ENCODE measurements at places on chromosomes 12 and 14.
A peak's percentile ranks its signal among the peaks of the same experiment; 100 is the strongest.

DNA sequence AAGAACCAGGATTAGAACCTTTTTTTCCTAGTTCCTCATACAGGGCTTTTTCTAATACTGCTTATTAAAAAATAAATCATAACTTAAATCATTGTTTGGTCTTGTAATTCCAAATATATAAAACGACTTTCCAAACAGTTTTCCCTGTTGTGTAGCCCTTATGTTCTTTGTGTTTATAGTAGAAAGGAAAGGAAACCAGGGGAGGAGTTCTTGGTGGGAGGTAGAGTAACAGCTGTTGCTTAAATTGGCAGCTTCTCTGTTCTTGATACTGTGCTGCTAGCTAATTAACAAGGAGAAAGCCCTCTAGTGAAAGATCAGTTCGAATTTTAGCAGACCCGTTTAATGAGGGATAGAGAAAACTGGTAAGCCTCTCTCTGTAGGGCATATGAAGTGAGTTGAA lies 15.0 kb downstream of the SRP54 start:
- no peak for DNase-seq

DNA sequence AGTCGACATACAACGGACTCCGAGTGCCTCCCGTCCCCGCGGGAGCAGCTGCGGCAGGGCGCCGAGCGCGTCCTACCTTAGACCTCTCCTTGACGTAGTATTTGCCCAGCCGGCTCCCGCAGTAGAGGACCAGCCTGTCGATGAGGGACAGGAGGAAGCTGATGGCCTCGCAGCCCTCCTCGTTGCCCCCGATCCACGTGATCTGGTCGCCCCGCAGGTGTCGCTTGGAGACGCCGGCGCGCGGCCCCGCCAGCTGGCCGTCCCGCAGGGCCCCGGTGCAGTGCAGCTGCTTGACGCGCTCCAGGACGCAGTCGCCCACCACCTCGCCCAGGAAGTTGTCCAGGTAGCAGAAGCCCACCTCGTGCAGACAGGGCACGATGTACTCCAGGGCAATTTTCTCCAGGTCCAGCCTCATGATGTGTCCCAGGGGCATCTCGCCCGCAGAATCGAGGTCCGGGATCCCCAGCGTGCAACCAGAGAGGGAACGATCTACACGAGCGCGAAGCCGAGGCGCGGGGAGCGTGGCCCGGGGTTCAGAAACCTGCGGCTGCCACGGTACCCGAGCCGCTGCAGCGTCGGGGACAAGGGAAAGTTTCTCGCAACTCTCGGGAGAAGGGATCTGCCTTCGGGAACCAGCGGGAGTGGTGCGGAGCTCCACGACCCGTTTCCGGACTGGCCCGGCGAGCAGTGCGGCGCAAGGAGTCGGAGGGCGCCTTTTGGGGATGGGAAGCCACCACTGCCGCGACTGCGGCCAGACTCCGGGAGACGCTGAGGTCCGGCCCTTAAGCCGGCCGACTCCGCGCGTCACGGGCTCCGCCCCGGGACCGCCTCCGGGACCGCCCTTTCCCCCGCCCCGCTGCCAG lies at the start of gene EGLN3:
Gene EGLN3, minus strand, starts transcription at position 755 of the 863 bp plus-strand sequence. Its CDS starts 322 bp downstream, at position 433.
- DNase-seq = no peak

DNA sequence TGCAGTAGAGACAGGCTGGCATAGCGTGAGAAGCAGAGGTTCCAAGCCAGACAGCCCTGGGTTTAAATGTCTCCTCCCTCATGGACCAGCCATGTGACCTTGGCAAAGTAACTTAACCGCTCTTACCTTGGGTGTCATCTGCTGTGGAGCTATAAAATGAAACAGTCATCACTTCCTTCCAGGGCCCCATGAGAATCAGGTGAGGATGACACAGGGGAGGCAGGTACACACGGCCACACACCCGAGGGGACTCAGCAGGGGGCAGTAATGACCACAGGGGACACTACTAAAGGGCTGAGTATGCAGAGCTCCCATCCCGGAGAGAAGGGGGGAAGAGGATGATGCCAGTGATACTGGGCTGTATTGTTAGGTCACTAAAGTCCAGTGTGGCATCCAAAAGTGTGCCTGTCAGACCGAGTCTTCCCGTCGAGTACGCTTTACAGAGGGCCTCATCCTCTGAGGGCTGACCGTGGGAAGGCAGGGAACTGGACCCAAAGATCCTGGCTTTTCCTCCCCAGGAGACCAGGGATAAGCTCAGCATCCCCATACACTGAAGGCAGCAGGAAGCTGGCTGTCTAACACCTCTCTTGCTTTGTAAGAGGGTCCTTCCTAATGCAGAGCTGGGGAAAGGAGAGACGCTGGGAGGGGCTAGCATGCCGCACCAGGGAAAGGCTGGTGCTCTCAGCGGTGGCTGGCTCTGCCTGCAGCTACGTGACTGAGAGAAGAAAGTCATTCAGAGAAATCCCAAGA lies 94.2 kb downstream of the SINHCAF start:
- no peak for DNase-seq

DNA sequence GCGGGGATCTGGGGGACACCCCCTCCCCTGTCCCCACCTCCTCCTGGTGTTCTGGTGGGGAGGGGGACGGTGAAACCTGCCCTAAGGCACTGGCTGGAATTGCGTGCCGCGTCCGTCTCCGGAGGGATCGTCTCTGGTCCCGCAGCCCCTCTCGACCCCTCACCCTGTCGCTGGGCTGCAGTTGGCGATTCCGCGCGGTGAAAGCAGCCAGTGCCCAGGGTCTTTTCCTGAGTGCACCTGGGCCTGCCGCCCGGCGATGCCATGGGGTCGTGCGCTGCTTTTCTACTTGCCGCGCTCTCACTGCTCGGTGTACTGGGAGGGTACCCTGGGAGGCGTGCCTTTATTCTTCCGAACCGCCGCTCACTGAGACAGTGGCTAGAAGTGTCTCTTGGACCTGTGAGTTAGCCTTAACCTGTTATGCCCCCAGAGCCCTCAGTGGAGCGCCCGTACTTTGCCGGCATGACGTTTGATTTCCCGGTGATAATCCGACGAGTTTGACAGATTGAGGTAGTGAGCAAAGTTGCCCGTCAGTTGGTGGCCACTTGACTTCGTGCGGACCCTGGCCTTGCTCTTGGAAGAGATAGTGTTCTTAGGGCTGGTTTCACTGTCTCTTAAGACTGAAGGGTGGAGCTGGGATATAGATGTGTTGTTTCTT lies 788 bp downstream of the SFSWAP start:
- DNase-seq = no peak

DNA sequence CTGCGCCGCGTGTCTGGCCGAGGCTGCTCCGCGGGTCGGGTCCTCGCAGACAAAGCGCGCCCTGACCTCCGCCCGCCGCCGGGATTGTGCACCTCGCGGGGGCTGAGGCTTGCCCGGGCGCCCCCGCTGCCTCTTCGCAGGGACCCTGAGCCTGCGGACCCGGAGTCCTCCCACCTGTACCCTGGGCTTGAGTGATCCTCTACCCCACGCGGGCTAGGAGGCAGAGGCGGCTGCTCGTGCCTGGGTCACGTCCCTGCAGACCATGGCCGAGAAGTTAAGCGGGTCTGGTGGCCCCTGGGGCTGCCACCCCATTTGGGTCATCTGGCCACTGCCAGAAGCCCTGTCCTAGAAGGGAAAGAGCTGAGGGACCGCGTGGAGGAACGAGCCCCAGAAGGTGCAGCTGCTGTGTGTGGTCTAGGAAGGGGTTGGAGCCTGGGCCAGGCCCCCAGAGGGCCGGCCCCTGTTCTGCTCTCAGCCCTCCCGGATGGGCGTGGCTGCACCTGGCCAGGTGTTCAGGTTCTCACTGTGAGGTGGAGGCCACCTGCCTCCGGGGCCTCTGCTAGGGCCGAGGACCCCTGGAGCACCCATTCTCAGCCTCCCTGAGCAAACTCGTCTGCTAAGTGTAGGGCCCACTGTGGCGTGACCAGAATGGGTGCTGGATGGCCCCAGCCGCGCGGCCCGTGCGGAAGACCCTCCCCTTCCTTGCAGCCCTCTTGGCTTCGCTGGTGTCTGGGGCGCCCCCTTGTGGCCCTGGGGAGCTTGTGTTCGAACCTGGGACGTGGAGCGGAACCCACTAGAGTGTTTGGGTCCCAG lies 49.6 kb downstream of the LRCOL1 start:
- no peak for DNase-seq

GRCh38 chr12:51395283-51396230 lies 4.4 kb upstream of the GALNT6 start:
- DNase-seq = no peak

- no peak for DNase-seq
Observed at GRCh38 chr12:108915632-108916133, 35.8 kb downstream of the DAO start.

DNA sequence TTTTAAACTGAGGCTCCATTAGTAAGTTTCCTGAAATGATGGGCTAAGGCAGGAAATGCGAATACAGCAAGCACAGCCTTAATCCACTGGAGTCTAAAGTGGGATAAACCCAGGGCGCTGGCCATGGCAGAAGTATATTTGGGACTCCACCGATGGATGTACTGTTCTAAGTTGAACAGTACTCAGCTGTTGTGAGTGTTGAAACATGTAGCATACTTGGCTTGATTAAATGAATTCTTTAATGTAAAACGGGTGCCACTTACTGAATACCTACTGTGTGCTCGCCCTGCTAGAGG lies 996 bp downstream of the SSPN start:
- DNase-seq = no peak

- DNase-seq = no peak
Observed at GRCh38 chr12:57250541-57250940, 446 bp downstream of the STAC3 start.

DNA sequence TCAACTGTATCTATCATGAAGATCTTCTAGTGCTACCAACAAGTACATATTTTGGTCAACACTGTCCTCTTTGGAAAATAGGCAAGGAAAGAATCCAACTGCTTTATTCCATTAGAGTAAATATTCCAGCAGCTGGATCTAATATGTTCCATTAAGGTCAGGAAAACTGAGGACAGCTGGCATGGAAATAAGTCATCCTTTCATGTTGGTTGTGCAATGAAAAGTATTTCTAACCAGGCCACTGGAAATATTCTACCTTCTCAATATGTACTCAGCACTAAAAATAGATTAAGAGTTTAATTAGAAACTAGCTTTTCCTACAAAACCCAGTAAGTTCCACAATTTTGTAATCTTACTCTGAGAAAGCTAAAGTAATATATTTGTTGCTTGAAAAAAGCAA lies 19.6 kb downstream of the HIGD1C start:
- peak; percentile 51 for DNase-seq

DNA sequence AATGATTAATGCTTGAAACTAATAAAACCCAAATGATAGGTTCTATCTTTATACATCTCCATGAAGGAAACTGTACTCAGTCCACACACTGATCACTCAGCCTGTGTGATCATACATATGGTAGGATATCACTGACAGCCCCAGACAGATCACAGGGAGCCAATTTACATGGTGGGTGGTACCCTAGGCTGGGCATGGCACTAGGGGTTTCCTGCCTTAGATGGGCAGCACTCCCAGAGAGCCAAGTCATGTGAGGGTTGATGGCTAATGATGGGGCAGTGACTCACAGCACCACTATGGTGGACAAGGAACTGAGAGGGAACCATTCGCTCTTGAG lies 89.6 kb upstream of the PTPRR start:
- no peak for DNase-seq
